Stimulated activated CD4-positive, alpha-beta T cell treated with anti-CD3 and anti-CD28 coated beads, TNF-alpha, amount 100 ng/mL, for 4 hours (primary cell): ENCODE measurements at places on chromosomes 6 and 20.
A peak's percentile ranks its signal among the peaks of the same experiment; 100 is the strongest.

DNA sequence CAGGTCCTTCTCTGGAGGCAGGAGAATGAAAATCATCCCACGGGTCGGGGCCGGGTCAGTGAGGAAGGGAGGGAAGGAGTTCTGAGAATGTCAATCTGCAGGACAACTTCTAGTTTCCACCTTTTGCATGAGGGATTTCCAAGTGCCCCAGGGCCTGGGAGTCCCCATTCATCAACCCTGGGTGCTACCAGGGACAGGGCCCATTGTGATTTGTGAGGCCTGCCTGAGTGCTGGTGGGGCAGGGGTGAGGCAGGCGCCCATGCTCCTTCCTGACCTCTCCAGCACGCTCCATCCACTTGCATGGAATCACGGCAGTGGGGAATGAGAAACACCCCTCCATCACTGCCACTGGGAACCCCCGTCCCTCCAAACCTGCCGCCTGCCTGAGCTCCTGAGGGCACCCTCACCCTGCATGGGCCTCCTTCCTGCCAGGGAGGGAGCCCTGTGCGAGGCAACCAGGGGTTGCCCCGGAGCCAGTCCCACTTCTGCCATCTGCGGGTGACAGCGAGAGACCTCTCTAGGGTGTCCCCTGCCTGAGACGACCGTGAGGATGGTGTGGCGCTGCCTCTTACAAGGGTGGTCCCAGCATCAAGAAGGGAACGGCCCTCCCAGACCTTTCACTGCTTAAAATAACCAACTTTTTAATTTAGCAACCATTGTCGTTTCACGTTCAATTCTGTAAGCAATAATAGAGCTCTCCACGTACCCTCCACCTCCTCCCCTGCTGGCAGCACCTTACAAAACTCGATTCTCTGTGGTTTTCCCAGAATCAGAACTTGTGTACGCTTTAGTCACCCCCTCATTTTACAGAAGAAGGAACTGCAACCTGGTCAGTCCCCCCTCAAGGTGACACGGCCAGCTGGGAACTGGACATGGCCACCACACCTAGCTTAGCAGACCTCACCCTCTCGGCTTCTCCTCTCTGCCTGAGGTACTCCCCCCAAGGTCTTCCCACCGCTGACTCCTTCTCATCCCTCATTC is 28.6 kb downstream of the PMEPA1 start:
- no peak for DNase-seq

DNA sequence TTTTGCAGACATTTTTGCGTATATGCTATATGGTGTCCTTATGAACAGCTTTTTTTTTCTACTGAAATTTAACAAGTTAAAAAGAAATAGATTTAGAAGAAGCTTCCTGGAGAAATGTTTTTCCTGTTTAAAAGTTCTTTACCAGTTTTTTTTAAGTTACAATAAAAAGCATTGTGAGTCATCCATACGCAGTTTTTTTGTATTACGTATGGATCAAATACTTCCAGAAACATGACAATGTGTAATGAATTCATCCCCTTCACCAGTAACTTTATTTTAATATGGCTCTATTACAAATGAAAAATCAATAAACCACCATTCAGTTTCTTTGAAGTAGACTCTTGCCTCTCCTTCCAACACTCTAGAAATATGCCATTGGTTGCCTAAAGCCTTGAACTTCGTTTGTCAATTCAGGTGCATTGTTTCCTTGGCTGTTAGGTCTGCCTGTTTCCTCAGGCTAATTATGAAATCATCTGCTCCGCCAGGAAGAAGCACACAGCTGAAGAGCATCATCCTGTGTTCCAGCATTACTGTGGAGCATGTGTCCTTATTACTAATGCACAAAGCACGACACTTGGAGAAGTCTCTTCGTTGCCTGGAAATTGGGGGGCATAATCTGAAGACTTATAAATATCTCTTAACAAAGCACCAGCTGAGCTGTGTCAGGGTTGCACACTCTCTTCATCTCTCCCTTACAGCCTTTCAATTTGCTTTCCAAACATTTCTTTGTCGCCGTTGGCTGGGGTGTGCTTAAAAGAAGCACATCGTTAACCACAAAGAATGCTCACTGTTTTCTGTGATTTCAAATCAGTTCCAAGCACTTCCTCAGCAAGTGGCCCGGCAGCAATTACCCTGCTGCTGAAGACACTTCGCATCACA is 9.6 kb downstream of the MOXD1 start:
- DNase-seq = no peak

- no peak for DNase-seq
Observed at GRCh38 chr6:35415065-35415891, 36.9 kb upstream of the FANCE start.

DNA sequence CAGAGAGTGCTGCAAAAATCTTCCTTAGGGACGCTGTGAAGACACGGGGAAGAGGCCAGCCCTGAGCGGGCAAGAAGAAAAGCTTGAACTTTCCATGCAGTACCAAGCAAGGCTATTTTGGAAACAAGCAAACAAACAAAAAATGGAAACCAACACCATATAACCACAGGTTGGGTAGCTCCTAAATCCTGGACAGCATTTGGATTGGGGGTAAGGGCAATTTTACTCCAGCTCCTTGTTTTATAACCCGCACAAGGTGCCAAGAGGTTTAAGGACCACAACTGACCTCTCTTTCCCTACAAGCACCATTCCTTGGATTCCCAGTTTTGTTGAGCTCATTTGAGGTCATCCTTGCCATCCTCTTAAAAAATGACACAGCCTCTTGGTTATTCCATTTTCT is 31.4 kb upstream of the SMIM29 start:
- DNase-seq = no peak

GRCh38 chr6:165854061-165854862 is 191.2 kb upstream of the PDE10A start:
- no peak for DNase-seq

DNA sequence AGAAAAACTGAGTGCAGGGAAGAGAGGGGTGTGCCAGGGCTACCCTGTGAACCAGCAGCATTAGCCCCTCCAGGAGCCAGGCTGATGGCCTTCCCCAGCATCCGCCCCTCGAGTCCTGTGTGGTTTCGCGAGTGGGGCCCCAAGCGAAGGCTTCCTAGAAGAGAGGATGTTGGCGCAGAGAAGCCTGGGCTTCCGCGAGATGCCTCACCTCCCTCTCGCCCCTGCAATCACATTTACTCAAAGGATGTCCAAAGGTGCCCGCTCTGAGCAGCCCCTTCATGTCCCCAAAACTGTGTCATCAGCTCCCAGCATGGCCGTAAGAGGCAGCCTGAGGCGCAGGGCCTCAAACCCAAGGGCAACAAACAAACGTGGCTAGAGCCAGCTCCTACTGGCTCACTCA is 111.7 kb downstream of the PREX1 start:
- peak; percentile 17 for DNase-seq

DNA sequence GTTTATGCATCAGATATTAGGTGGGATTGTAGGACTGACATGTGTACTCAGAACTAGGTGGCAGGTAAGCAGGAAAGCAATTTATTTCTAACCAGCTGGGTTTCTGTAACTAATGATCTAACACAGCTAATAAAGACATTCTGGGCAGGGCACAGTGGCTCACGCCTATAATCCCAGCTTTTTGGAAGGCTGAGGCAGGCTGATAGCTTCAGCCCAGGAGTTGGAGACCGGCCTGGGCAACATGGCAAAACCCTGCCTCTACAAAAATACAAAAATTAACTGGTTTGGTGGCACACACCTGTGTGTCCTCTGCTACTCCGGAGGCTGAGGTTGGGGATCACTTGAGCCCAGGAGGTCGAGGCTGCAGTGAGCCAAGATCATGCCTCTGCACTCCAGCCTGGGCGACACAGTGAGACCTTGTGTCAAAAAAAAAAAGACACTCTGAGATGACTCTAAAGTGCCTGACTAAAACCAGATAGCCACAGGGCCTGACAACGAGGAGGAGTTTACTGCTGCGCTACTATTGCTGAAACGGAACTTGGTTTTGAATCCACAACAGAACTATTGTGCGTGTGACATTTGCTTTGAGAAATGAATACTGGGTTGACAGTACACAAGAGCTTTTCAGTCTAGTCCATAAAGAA is 29.2 kb upstream of the CEP85L start:
- no peak for DNase-seq

DNA sequence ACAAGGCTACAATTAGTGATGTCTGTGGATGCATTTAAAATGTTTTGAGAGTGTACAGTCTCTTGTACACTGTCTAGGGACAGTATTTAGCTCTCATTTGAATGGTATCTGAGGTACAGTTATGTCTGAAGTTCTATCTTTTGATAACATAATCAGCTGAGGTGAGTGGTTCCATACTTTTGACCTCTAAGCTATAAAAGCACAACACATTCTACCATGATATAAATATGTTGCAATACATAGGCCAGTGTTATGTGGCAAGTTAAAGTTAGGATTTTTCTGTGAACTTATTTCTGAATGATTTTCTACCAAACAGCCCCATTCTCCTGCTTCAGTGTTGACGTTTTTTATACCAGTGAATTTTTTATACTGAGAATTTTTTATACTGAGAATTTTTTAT is 77.6 kb downstream of the AKAP7 start:
- no peak for DNase-seq

GRCh38 chr6:114955363-114955762 is 612.5 kb upstream of the HS3ST5 start:
- DNase-seq = no peak

GRCh38 chr6:114083251-114083650 is 112.3 kb upstream of the HDAC2 start:
- DNase-seq = no peak

GRCh38 chr6:156844089-156844488 is 66.9 kb downstream of the ARID1B start:
- DNase-seq = no peak

DNA sequence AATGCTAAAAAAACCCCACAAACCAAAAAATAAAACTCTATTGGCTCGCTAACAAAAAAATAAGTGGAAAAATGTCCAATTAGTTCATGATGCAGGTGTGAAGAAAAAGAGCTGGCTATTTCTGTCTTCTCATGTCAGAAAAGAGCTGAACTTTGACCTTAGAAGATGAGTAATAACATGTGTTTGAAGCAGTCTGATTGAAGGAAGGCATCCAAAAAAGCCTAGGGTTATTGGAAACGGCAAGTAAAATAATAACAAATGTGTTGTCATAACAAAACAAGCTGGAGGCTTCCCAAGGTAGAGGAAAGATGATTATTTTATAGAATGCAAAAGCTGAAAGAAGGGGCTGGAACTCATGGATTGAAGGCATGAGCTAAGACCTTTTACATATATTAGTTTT is 94.4 kb upstream of the FAM184A start:
- DNase-seq = no peak

GRCh38 chr6:31547727-31548543 is 527 bp downstream of the NFKBIL1 start:
- DNase-seq = no peak

DNA sequence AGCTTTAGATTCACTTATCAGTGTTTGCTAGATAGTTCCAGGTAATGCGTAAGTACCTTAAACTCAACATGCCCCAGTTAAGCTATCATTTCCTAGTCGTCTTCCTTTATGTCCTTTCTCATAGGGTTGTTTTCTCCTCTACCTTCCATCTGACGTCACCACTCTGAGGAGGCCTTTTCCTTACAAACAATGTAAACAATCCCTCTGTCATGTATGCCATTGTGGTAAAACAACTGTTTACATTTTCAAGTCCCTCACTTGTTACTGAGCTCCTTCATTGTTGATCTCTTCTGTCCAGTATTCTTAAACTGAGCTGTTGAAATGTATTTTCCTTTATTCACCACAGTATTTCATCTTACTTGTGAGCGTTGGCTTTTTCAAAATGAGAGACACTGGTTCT is 45.4 kb upstream of the PLCG1 start:
- DNase-seq = no peak

- no peak for DNase-seq
Observed at GRCh38 chr20:18851629-18852028, 38.0 kb downstream of the SCP2D1 start.

GRCh38 chr6:149246691-149247384 is 70.7 kb upstream of the TAB2 start:
- no peak for DNase-seq

GRCh38 chr6:7469696-7470095 is 71.8 kb upstream of the DSP start:
- DNase-seq = no peak

DNA sequence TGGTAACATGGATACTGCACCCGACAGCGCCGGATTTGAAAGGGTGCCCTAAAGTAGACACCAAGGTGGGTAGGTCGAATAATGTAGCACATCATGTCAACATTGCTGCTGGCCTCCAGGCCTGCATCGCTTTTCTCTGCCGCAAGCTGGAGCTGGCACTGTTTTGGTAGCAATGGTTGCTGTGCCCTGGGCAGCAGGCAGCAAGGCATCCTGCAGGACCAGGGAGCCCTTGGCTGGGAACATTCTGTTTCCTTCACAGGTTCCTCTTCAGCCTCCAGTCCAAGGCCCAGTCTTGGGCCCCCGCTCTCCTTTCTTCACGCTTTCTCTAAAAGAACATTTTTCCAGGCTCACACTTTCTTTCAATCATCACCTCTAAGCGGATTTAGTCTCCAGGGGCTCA is 365.8 kb upstream of the JARID2 start:
- no peak for DNase-seq

- no peak for DNase-seq
Observed at GRCh38 chr6:143664171-143664570, 13.6 kb upstream of the PHACTR2 start.

DNA sequence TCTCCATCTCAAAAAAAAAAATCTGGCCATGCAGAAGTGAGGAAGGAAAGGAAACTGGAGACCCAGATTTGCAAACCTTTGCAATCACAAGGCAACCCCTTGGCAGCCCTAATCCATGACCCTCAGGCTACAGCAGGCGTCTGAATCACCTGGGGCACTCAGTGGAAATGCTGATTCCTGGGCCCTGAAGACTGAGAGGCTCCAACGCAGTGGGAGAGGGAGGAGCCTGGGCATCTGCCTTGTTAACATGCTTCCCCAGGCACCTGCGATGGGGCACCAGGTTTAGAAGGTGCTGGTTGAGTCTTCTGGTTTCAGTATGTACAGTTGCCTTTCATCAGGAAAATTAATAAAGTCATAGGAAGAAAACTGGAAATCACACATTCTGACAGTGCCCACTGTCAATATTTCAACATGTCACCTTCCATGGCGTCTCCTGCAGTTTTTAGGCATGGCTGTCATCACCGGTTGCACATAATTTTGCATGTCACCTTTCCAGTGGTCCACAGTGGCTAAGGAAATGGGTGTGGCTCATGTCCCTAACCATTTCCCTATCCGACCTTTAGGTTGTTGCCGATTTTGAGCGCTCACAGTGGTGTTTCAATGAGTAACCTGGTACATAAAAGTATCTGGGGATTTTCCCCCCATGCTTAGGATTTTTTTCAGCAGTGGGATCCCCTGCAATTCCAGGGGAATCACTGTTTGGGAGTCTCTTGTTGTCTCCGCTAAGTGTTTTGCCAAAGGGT is 56.9 kb downstream of the PREX1 start:
- no peak for DNase-seq

GRCh38 chr20:62296724-62297448 is 5.9 kb upstream of the ADRM1 start:
- DNase-seq = no peak
